Stimulated activated CD8-positive, alpha-beta memory T cell treated with anti-CD3 and anti-CD28 coated beads, Interleukin-2, amount 100 ng/mL, for 1 hour (primary cell): ENCODE measurements at places on chromosomes 6 and 20.
A peak's percentile ranks its signal among the peaks of the same experiment; 100 is the strongest.

DNA sequence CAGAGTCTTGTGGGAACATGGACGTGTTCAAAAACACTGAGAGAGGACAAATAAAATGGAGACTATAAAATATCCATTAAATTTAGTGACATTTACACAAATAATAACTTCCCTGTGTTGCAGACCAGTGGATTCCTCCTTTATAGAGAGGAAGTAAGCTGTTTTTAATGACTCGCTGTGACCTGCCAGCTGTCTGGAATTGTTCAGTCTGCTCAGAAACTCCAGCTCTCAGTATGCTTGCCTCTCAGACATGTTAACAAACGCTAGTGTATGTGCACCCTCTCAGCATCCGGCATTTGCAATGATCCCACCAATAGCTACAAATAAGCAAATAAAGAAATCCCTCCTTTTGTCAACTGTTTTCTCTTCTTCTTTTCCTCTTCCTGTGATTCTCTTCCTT is 158.0 kb upstream of the TCF21 start:
- DNase-seq: no peak

GRCh38 chr6:39948199-39948791 is 14.0 kb upstream of the MOCS1 start:
- no peak for DNase-seq

- no peak for DNase-seq
Observed at GRCh38 chr6:3269281-3269975, 10.7 kb downstream of the PSMG4 start.

GRCh38 chr6:42978487-42978838 is 518 bp downstream of the PEX6 start:
- DNase-seq: no peak

GRCh38 chr6:43972179-43972912 is 154.9 kb downstream of the MRPL14 start:
- DNase-seq: no peak

- no peak for DNase-seq
Observed at GRCh38 chr20:11677428-11677827, 240.3 kb upstream of the BTBD3 start.

GRCh38 chr6:149867876-149868640 is 3.9 kb upstream of the LRP11 start:
- DNase-seq: no peak

DNA sequence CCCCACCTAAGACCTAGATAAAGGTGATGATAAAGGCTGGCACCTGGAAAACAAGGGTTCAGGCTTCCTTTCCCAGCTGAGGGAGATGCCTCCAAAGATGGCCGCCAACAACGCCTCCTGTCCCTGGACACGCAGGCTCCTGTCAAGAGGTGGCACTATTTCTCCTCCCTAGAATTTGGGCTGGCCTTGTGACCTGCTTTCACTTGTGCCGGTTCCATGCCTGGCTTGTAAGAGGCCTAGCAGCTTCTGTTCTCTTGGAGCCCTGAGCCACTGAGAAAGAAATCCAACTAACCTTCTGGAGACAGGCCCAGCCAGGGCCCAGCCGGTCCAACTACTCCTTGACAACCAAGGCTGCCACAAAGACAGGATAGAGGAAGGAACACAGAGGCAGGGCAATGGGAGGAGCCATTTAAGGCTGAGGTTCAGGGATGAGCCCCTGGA is 60.2 kb upstream of the RALY start:
- peak; percentile 21 for DNase-seq

GRCh38 chr6:166672624-166673206 is 45.7 kb upstream of the RPS6KA2 start:
- no peak for DNase-seq

- no peak for DNase-seq
Observed at GRCh38 chr20:25533920-25534700, 51.2 kb downstream of the NINL start.

GRCh38 chr6:36241728-36242127 is 28.1 kb upstream of the PNPLA1 start:
- DNase-seq: no peak

DNA sequence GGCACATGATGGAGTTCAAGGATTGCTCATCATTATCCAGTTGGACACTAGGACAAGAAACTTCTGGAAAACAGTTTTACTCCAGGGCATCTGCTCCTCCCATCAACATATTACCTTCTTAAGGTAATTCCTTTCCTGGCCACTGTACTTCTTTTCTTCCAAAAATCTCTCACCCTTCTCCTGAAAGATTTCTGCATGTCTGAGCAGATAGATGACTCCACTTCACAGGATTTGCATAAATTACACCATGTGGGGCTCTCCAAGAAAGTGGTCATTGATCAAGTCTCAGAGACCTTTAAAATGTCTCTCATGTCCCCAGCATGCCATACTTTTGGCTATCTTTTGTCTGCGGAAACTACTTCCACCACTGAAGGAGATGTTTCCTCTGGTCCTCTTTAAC is 103.2 kb upstream of the TNFAIP3 start:
- DNase-seq: no peak

GRCh38 chr6:91476000-91476399 is 889.1 kb upstream of the MAP3K7 start:
- no peak for DNase-seq

DNA sequence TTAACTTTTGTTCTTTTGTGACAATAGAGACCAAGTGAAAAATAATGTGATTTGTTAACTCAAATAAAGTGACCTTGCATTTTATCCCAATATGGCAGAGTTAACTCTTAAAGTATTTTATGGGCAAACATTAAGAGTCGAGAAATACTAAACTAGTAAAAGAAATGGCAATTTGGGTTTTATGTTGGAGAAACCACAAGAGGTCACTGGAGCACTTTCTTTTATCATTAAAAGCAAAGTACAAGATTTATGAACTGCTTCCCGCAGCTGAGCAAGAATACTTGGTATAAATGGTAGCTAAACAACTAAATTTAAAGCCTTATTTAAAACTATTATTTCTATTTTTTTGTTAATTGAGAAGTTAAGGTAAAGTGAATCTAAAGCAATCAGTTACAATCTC is 33.5 kb upstream of the MCM9 start:
- DNase-seq: no peak
